ENCODE measurements at places on chromosomes 1 and 21.

DNA sequence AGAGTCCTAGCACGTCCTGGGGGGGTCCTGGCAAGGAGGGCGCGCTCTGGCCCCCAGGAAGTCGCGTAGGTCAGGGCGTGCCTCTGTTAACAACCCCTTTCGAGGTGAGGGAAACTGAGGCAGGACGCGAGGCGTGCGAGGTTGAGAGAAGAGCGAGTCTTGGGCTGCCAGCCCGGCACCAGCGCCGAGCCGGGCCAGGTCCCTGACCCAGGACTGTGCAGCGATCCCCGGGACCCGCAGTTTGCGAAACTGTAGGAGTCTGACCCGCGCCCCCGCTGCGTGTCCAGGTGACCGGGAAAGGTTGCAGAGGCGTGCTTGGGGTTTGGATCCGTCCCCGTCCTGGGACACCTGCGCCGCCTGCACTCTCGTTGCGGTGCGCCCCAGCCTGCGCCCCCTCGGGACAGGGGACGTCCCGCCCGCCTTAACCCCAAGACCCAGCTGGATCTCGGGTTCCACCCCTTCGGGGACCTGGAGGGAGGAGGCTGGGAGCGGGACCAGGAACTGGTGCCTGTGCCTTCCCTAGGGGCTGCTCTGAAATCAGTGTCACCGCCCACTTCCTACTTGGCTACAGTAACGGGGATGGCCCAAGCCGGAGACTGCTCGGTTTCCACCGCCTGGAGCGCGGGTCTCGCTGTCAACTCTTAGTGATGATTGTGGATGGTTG lies 493 bp downstream of the DISC1 start:
- no peaks in the 10 kb centered on the region for H3K36me3 ChIP-seq
- DNase-seq, result peak; percentile 64
- H3K4me1 ChIP-seq, result peaks cover 39% of the 10 kb centered on the region
- peak overlapping the region; percentile 37 for H3K27ac ChIP-seq
- peak overlapping the region; percentile 96 for H3K4me3 ChIP-seq
- peaks cover 4% of the 10 kb centered on the region for H3K27me3 ChIP-seq

DNA sequence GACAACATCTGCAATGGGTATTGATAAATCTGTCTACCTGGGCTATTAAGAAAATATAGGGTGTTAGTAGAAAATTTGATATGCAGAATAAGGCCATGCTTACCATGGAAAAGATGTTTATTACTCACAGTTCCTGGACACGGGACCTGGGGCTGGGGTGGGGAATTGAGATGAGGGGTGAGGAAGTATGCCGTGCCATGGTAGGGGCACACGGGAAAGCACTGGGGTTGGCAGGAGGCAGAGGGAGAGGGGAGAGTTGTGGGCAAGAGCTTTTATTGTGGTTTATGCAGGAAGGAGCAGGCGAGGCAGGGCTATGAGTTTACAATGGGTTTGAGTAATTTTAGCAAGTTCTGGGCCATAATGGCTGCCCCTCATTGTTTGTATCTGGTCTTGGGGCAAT lies 493.8 kb downstream of the SIPA1L2 start:
- peaks cover 2% of the 10 kb centered on the region for H3K4me1 ChIP-seq
- H3K4me3 ChIP-seq, result no peak overlapping the region
- H3K27ac ChIP-seq, result no peak overlapping the region
- no peaks in the 10 kb centered on the region for H3K27me3 ChIP-seq

- no peak overlapping the region for H3K27ac ChIP-seq
- no peaks in the 10 kb centered on the region for H3K27me3 ChIP-seq
- H3K4me1 ChIP-seq, result peaks cover 6% of the 10 kb centered on the region
- no peak for DNase-seq
Observed at GRCh38 chr1:216830424-216831210, 107.4 kb upstream of the ESRRG start.

DNA sequence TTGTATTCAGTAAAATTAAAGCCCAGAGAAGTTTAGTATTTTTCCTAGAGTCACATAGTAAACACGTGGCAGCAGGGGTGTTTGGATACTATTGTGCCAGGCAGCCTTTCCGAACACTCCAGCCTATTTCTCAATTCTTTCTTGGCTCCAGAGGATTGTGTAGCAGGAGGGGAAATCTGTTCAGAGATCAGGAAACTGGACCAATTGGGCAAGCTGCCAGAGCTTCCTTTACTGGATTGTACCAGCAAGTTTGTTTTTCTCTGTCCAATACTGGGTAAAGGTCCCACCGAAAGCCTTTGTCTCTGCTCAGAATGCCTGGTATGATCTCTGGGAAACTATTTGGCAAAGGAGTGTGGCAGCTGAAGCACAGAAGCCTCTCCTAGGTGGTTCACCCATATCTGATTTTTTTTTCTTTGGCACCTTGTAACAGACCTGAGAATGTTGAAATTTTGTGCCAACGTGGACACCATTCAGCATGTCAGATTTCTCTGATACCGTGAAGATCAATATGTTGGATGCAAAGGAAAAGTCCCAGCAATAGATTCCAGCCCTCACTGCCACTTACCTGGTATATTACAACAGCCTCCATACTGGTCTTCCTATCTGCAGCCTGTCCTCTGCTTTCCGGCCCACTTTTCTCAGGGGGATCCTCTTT lies 126.2 kb downstream of the FGGY start:
- peak overlapping the region; percentile 72 for H3K27ac ChIP-seq
- H3K4me1 ChIP-seq, result peaks cover 32% of the 10 kb centered on the region
- peaks cover 2% of the 10 kb centered on the region for H3K27me3 ChIP-seq
- H3K4me3 ChIP-seq, result no peak overlapping the region
- H3K36me3 ChIP-seq, result peaks cover 7% of the 10 kb centered on the region
- peak; percentile 44 for DNase-seq

DNA sequence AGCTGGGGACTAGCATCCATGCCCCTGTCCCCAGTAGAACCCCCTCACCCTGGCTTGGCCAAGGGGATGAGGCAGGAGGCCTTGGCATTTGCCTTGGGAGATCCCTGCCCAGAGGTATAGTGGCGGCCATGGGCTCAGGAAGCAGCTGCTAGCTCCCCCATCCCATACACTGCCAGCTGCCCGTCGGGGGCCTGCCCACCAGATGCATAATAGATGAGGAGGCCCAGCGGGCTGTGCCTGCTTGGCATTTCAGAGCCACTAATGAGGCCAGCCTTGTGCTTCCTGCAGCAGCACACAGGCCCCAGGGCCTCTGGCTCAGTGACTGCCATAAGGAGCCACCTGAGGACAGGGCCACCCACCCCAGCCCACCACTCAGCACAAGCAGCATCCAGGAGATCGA lies 23.6 kb downstream of the RAP1GAP start:
- no peaks in the 10 kb centered on the region for H3K4me1 ChIP-seq
- no peak overlapping the region for H3K27ac ChIP-seq
- no peak overlapping the region for H3K4me3 ChIP-seq
- H3K27me3 ChIP-seq, result peaks cover 13% of the 10 kb centered on the region

- no peak overlapping the region for H3K4me3 ChIP-seq
- H3K36me3 ChIP-seq, result peaks cover 3% of the 10 kb centered on the region
- no peak overlapping the region for H3K27ac ChIP-seq
- DNase-seq, result no peak
- peaks cover 2% of the 10 kb centered on the region for H3K27me3 ChIP-seq
- no peaks in the 10 kb centered on the region for H3K4me1 ChIP-seq
Observed at GRCh38 chr1:70156529-70157120, 48.8 kb downstream of the LRRC40 start.

DNA sequence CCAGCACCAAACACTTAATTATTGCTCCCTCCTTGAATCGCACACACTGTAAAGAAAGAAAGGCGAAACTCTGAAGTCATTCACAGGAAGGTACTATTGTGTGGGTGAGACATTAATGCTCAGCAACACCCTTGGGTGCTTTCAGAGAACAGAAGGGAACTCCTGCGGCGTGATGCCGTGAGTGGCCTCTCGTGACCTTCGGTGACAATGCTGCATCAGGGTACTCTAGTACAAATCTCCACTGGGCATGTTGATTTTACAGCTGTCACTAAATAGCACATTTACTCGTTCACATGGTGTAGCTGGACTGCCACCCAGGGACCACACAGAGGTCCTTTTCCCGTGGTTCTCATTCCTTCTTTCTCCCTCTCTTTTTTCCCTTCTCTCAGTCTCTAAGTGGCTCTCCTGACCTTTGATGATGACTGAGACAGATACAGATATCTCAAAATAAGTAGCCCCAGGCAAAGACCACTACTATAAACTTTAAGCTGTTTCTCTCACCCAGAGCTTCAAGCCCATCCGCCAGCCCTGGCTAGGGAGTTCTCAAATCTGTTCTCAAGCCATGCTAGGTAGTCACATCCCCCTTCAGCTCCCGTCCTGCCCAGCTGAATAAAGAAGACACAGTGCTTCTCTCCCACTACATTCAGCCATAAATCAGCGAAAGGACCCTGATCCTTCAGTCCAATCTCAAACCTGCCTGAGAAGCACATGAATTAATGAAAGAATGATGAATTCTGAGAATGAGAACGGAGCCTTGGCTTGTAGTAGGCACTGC lies 223.4 kb upstream of the FMN2 start:
- no peak overlapping the region for H3K4me3 ChIP-seq
- no peak overlapping the region for H3K27ac ChIP-seq
- DNase-seq, result no peak
- peaks cover 23% of the 10 kb centered on the region for H3K4me1 ChIP-seq

DNA sequence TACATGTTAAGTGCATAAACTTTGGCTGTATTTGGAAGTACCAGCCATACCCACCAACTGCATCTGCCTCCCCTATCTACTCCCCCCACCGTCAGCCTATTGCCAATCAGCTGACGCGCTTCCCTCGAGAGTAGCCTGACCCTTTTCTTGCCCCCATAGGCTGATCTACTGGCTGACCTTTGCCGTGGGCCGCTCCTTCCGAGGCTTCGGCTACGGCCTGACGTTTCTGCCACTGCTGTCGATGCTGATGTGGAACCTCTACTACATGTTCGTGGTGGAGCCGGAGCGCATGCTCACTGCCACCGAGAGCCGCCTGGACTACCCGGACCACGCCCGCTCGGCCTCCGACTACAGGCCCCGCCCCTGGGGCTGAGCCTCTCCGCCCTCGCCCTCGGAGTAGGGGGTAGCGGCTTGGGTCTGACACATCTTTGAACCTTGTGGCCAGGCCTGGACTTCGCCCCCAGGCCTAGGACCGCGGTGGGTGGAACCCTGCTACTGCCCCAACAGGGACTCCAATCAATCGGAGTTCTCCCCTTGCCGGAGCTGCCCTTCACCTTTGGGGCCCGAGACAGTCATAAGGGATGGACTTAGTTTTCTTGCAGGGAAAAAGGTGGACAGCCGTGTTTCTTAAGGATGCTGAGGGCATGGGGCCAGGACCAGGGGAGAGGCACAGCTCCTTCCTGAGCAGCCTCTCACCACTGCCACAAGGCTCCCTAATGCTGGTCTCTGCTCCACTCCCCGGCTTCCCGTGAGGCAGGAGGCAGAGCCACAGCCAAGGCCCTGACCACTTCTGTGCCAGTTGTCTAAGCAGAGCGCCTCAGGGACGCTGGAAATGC lies 4.0 kb downstream of the GLMP start:
- peaks cover 6% of the 10 kb centered on the region for H3K27me3 ChIP-seq
- peak overlapping the region; percentile 89 for H3K4me3 ChIP-seq
- peak; percentile 79 for DNase-seq

Measured in endothelial cell (in vitro differentiated cells).